ENCODE measurements at places on chromosomes 1 and 21.

DNA sequence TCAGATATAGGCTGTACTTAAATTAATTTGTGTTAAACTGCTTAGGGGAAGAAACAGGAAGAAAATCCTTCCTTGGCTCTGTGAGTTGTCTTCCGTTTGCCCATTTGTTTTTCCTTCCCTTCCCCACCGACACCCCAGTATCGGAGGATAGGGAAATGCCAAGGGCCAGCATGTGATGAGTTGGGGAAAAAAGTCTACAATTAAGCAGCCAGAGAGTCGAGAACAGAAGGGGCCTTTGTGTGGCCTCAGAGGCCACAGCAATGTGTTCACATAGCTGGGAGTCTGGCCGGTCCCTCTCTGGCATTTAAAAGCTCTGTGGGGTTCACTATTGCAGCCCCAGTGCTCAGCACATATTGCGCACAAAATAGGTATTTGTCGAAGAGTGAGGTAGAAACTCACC is 489.3 kb downstream of the MATN1 start:
- DNase-seq: no peak

- DNase-seq: peak; percentile 52
These were observed 560 bp downstream of the PLEKHM2 start for GRCh38 chr1:15684468-15685291.

DNA sequence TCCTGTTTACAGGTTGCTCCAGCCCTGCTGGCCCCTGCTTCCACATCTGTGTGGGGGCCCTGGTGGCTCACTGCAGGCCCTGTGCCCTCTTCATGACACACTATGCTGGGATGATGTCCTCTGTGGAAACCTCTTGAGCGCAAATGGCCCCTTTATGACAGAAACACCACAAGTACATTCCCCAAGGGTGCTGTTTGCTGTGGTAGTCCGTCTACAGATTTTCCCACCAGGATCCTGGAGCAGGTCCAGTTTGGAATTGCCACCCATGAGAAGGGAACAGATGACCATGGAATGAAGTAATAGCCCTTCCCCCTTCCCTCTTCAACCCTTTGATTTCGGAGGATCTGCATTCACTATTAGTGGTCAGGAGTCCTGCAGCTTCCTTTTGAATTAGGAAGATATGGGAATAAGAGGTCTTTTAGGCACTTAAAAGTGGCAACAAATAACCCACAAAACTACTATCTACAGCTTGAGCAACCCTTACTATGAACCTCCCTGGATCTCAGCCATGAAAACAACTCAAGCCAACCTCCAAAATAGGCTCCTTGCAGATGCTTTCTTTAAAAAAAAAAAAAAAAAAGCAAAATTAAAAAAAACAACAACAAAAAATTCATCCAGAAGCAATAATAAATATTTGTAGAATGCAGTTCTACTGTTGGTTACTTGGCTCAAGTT is 121.9 kb upstream of the TSPAN2 start:
- DNase-seq: no peak

- DNase-seq: no peak
These were observed 42.1 kb downstream of the CAMK2N1 start for GRCh38 chr1:20443703-20444586.
